ENCODE measurements at places on chromosomes 2 and 18.

- no peak for DNase-seq
These were observed 13.1 kb downstream of the METAP1D start for GRCh38 chr2:172012677-172013391.

DNA sequence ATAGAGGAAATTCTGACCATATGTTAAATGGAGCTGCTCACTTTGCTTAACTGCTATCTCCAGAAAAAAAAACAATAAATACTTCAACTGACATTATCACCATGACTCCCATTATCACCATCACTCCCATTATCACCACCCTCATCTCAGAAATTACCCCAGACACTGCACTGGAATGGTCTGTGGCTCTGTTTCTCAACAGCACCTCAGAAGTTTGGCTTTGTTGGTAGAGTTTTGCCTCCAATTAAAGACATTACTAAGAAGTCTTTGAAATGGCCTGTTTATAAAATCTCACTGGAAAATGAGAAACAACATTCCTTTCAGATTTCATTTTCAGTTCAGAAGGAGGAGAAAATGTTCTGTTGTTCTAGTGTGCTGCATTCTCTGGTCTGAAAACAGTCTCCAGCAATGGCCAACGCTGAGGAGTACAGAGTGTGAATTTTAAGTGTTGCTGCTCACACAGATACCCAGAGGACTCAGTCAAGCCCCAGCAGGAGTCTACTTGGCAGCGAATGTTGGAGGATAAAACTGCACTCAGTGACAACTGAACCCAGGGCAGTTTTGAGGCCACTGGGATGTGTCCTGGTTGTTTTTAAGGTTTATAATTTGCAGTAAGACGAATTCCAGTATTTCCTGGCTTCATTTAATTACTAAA, 364.5 kb upstream of the CDH2 start:
- DNase-seq = peak; percentile 47

GRCh38 chr2:158755310-158756087, 39.6 kb upstream of the DAPL1 start:
- DNase-seq = no peak

DNA sequence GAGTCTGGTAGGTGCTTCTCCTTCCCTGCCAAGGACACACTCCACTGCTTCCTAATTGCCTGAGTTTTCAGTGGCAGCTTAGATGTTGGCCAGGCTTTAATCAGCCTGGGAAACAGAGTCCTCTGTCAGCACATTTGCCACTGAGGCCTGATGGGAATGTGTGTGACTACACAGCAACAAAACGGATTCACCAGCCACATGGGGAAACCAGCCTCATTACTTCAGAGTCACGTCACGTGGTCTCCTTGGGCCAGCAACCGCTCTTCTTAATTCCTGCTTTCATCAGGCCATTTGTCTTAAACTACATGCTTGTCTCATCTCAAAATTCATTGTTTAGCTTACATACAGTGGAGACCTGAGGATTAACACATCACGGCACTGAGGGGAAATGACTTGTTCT, 93.9 kb upstream of the LTBP1 start:
- no peak for DNase-seq

GRCh38 chr2:236819275-236820002, 249.8 kb downstream of the ACKR3 start:
- DNase-seq = no peak

DNA sequence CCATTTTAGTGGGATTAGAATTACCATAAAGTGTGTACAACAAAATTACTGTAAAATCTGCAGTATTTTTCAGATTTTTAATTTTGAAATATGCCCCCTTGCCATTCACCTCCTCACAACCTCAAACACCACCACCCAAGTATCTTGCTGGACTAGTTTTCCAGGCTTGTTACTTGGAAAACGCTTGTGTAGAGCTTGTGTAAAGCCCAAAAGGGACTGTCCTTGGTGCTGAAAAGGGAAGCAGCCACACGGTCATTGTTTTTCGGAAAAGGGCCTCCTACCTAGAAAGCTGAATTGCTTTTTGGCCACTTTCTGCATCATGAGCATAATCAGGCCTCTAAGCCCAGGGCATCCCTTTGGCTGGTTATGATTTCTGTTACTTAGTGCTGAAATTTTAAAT, 563.4 kb downstream of the LRRTM4 start:
- DNase-seq = no peak

DNA sequence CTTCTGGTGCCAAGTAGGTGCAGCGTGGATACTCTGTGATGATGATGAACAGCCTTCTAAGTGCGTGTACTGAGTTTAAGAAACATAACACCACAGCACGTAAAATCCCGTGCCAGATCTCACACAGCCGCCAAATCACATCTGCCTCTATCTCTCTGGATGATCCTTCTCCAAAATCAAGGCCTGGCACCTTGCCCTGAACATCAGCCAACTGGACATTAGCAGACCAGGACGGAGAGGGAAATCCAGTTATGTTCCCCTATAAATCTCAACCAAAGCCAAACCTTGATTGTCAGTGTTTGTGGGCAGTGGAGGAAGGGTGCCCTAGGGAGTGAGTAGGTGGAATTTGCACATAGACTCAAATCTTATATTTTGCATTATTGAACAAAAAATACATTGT, 164.3 kb downstream of the MIB1 start:
- no peak for DNase-seq

- no peak for DNase-seq
These were observed 1.5 kb downstream of the DLX2 start for GRCh38 chr2:172100935-172101820.

GRCh38 chr2:171136024-171136423, 24.7 kb downstream of the TLK1 start:
- DNase-seq = no peak

- DNase-seq = no peak
These were observed 123.2 kb upstream of the IL1R2 start for GRCh38 chr2:101868525-101868924.

DNA sequence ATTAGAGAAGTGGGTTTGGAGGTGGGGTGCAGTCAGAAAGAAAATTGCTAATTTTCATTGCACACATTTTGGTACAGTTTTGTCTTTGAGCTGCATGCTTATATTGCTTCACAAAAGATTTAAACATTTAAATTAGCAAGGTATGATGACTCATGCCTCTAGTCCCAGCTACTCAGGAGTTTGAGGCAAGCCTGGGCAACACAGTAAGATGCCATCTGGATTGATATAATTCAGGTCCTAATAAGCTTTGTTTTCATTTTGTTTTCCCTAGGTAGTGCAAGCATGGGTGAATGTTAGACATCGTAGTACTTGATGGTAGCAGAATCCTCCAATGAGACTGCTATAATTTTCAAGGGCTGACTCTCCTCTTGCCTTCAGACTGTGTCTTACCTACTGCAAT, 396.7 kb upstream of the RGPD4 start:
- DNase-seq = no peak

DNA sequence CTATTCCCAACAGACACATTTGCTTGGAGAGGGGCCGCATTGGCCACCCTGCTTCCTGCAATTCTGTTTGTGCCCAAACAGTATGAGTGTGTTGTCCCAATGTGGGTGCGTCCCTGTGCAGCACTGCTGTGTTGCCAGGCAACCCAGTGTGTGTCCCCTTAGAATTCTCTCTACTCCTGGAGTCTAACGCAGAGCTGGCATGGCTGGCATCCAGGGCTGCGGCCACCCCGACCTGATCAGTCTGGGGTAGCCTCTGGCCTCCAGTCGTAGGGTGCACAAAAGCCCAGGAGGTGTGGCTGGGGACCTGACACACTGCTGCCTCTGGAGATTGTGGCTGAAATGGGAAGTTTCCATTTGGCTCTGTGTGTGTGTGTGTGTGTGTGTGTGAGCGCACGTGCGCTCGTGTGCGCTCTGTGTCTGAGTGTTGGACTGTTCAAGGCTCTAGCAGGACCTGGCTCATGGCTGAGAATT, 48.0 kb downstream of the TEX44 start:
- no peak for DNase-seq

- DNase-seq = no peak
These were observed 57.7 kb downstream of the CIB4 start for GRCh38 chr2:26583381-26583911.

GRCh38 chr2:23838581-23838980, 88.3 kb downstream of the ATAD2B start:
- DNase-seq = no peak

- no peak for DNase-seq
These were observed 160.3 kb upstream of the SERTAD2 start for GRCh38 chr2:64814007-64814406.

DNA sequence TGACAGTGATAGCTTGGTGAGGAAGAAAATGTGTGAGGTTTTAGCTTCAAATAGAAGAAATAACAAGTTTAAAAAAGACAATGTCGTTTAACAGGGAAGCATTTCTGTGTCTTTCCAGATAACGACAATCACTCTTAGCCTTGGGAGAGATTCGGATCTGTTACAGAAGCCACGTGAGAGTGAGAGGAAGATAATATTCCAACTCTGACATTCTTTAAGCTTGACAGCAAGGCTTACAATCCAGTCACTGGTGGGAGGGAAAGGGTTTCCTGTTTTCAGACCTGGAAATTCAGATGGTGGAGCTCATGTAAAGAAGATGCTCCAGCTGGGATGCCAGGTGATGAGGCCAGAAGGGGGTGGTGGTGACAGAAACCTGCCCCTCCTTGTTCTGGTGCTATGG, 30.8 kb downstream of the FBXO48 start:
- DNase-seq = no peak

- no peak for DNase-seq
These were observed 85.8 kb upstream of the MSH6 start for GRCh38 chr2:47697000-47697601.

DNA sequence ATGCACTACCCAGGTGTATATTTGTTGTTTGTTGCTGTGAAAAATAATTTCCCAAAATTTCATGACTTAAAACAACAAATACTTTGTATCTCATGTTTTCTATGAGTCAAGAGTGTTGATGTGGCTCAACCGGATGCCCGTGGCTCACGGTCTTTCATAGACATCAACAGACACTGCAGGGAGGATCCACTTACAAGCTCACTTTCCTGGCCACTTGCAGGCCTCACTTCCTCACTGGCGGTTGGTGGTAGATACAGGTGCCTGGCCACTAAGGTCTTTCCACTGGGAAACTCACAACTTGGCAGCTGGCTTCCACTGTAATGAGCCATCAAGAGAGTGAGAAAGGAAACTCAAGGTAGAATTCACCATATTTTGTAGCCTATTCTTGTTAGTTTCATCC, 662.9 kb downstream of the IRS1 start:
- no peak for DNase-seq

DNA sequence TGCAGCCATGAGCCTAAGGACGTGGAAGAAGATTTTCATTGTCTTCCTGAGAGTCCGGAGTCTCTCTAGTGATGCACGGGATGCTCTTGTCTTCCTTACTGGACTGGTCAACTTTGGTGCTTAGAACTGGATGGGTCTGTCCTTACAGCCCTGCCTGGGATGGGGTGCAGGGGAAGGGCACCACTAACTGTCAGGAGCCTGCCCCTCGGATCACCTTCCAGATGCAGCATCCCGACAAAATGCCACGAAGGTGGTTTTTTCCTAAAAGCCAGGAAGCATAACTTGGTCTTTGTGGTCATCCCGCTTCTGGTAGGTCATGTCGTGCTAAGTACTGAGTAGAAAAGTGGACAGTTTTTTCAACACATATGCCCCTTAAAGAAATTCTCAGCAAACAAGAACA, 207.4 kb upstream of the TWIST2 start:
- DNase-seq = no peak

- no peak for DNase-seq
These were observed 13.7 kb downstream of the TRAPPC8 start for GRCh38 chr18:31929273-31929672.
